Right hindlimb (tissue), 1 donor: ENCODE measurements at places on chromosomes 3 and 15.

GRCh38 chr15:78626381-78626995 lies 5.7 kb upstream of the CHRNA3 start:
- DNase-seq: no peak

GRCh38 chr15:72890043-72890442 lies 106.5 kb upstream of the ADPGK start:
- DNase-seq: no peak

- DNase-seq: no peak
Observed at GRCh38 chr15:31255732-31256377, 70.8 kb upstream of the KLF13 start.

- no peak for DNase-seq
Observed at GRCh38 chr15:72375501-72375845, 341 bp downstream of the HEXA start.

- DNase-seq: no peak
Observed at GRCh38 chr15:90819850-90820249, 48.5 kb upstream of the FURIN start.

DNA sequence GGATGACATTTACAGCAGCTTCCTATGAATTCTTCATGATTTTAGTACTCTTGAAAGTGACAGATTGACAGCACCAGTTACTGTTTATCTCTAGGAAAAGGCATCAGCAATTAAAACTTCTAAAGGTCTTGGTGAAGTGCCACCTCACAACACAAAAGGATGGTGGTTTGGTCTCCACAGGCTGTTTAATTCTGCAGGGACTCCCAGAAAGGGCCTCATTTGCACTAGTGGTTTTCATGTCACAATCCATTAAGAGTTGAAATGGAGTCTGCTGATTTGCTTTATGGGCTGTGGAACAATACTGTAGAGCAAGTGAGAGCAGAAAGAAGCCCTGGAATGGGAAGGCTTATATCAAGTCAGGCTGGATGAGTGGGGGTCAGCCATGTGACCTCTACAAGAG lies 225.3 kb upstream of the KCNMB2 start:
- no peak for DNase-seq

- no peak for DNase-seq
Observed at GRCh38 chr3:16721494-16721893, 116.3 kb upstream of the DAZL start.

DNA sequence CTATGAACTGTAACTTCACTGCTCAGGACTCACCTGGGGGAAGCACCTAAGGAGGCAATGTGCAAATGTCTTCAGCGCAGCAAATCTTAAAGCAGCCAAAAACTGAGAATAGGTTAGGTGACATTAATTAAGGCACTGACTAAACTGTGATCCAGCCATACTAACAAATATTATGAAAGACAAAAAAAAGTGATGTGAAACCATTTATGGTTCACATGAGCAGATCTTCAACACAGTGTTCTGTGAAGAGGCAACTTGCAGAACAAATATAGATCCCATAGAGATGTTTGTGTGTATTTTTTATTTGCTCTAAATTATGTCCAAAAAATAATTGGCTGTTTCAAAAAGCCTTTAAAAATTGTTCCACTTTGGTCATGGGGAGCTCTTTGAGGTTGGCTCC lies 24.1 kb upstream of the MITF start:
- no peak for DNase-seq
